Stimulated activated CD8-positive, alpha-beta memory T cell treated with anti-CD3 and anti-CD28 coated beads, Interleukin-7, amount 100 ng/mL, for 1 hour (primary cell): ENCODE measurements at places on chromosomes 7 and 10.

DNA sequence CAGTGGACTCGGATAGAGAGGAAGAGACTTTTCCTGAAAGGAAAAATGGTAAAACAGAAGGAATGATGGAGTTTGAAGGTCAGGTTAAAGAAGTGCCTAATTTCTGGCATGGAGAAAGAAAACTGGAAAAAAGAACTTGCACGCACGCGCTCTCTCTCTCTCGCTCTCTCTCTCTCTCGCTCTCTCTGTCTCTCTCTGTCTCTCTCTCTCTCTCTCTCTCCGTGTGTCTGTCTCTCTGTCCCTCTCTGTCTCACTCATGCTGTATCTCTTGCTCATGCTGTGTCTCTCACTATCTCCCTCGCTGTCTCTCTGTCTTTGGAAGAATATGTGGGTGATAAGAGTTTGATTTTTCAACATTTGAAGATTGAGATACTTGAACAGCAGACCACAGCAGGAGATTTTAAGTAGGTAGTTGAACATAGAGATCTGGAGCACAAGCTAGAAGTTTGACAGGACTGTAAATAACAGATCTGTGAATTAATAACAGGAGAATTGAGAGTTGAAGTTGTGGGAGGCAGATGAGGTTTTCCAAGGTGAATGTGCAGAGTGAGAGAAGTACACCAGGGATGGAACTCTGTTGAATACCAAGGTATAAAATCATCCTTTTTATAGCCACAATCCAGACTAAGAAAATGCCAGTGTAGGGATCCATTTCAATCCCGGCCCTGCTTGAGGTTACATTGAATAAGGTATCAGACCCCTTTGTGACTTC lies 33.1 kb downstream of the ADD3 start:
- DNase-seq: no peak

DNA sequence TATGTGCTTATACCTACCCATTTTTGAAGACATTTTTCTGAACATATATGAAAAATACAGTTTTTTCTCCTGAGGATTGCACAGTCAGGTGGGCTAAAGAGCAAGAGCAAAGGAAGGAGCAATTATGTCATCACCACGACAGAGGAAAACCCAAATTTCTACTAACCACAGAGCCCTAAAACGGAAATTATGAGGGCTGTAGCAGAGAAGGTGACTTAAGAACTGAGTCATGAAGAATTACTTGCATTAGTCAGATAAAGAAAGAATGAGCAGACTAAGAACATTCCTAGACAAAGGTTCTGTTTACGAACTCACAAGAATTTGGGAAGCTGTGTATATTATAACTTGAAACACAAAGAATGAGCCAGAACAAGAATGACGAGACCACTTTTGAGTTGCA lies 974.4 kb downstream of the NXPH1 start:
- no peak for DNase-seq

DNA sequence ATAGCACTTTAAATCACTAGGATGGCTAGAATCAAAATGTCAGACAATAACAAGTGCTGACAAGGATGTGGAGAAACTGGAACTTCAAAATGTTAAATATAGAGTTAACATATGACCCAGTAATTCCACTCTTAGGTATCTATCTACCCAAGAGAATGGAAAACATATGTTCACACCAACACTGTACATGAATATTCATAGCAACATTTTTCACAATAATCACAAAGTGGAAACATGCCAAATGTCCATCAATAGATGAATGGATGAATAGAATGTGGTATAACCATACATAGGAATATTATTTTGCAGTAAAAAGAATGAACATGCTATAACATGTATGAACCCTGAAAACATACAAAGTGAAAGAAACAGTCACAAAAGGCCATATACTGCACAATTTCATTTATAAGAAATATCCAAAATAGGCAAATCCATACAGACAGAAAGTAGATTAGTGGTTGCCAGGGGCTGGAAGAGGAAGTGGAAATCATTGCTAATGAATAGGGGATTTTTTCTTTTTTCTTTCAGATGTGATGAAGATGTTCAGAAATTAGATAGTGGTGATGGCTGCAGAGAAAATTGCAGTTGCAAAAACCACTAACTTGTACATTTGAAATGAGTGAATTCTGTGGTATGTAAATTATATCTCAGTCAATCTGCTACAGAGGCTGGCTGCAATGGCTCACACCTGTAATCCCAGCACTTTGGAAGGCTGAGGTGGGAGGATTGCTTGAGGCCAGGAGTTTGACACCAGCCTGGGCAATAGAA lies 93.0 kb downstream of the CPVL start:
- DNase-seq: no peak

- no peak for DNase-seq
Observed at GRCh38 chr10:58157076-58157766, 110.5 kb downstream of the IPMK start.
